ENCODE measurements at places on chromosomes 4 and X.

DNA sequence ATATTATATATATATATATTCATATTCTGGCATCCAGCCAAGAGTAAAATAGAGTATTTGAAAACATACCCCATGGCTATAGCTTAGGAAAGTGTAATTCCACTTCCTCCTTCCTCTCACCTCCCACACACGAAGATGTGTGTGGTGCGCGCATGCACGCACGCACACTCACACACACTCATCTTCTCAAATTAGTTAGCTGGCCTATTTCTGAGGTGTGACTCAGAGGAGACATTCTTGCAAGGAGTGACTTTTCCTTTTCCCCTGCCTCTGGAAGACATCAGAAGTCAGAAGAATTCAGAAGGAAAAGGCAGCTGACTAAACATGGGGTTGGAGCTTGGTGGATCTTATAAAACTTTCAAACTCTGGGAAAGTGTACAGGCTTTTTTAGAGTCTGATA is 8.8 kb downstream of the ENPEP start:
- DNase-seq, result no peak

DNA sequence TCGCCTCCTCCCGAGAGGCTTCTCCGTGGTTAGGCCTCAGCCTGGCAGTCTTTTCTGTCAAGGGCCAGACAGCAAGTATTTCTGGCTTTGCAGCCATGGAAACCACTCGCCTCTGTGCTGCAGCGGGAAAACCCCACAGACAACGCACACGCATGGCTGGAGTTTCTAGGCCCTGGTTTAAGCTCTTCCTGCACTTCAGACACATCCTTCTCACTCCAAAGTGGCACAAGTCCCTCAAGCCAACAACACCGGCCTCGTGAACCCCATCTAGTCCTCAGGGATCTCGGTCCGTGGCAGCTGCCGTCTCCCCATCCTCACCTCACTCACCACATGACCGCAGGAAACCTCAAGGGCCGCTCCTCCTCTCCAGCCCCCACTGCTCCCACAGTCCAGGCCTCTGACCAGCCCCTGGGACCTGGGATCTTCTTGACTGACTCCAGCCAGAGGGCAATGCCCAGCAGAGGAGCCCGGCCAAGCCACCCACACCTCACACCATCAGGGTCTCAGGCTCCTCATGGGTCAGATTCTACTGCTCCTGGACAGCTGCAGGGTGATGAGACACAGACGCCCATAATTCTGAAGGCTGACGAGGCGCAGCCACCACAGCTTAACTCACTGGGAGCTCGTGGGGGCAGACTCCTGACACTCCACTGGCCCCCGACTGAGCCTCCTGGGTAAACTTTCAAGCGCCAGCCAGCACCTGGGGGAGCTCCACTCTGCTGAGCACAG is 21.7 kb downstream of the LETM1 start:
- no peak for DNase-seq

DNA sequence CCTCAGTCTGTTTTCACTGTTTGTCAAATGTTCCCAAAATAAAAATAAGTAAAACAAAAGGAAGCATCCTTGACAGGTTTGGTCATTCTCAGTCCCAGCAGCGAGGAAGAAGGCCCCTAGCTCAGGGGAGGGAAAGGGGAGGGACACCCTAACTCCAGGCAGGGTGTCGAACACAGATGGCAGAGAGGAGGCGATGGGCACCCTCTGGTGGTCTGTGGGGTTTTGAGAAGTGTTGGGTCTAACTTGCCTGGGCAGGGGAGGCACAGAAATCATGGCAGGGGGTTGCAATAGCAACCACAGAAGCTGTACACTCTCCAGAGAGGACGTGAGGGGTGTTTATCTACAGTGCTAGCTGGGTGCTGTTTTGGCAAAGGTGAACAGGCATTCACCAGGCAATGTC is 229.8 kb upstream of the SFRP2 start:
- DNase-seq, result peak; percentile 7

DNA sequence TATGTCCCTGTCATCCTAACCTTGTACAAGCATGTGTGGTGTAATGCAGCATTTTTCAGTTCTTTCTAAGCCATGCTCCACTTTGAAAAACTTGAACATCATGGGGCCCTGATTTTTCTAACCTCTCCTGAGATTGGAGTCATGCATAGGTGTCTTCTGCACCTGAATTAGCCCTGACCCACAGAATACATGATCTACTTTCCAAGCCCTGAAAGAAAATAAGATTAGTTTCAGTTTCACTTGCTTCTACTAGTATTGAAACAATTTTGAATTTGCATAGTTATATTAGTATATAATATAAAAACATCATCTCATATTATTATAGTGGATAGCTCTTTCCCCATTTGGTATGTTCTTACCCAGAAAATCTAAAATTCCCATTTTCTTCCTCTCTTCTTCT is 178.2 kb downstream of the HS3ST1 start:
- no peak for DNase-seq

DNA sequence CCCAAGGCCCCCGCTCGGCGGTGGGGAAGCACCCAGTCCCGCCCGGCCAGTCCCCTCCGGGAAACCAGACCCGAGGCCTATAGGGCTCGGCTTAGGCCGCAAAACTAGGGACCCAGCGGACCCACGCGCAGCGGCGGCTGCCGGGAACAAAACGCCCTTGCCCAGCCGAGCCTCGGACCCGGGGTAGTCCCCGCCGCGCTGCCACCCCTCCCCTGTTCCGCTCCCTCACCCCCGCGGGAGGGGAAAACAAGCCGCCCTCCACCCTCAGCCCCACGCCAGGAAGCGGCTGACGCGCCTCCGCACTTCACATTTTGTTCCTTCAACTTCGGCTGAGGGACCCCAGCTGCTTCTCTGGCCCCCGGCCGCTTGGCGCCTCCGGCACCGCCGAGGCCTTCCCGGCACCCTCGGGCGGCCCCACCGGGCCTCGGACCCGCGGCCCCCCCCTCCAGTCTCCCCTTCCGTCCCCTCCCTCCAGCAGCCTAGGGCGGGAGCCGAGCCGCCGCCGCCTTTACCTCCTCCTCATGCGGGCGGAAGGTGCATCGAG is 694 bp downstream of the PDS5A start:
- DNase-seq, result peak; percentile 25

GRCh38 chr4:160652790-160653189 is 1511.0 kb downstream of the FSTL5 start:
- no peak for DNase-seq

DNA sequence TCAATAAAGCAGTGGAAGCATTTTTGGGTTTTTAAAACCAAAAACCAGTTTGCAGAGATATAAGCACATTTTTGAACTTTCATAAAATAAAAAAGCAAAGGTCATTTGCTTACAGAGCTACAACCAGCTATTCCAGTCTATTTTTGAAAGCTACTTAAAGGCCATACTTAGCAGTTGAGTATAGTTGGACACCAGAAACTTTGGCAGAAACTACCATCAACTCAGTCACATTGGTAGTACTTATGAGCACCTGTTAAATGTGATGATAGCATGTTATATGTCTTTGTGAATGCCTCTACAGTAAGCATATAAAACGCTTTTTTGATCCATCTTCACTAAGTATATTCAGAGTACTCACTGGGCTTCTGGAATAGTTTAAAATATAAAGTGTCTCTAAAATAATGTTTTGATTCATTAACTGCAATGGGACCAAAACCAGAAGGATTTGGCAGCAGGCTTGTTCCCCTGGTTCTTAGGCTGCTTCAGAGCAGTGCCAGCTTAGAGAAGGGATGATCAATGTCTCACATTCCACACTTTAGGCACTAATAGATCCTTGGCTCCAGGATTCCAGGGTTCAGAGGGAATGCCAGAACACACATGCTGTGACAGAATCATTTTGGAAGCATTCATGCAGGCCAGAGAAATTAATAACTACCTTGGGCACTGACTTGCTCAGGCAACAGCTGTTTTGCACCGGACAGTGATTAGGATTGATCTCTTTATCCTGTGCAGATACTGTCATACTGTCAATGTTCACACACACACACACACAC is 103.9 kb downstream of the IQCM start:
- no peak for DNase-seq

DNA sequence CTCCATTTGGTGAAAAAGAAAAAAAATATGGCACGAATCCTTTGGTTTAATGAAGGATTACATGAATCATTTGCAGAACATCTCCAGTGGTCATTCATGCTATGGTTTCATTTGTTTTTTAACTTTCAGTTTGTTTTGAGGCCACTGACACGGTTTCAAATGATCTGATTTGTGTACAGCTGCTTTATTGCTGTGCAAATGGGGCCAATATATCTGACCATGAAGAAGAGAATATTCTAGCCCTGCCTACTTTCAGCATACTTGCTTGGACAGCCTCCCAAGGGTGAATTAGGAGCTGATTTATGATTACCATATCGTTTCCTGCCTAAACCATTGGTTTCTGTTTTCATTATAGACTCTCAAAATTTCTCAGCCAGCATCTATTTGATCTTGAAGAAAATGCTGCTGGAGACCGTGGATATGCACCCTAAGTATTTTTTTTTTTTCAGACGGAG is 30.7 kb downstream of the SPARCL1 start:
- DNase-seq, result no peak

DNA sequence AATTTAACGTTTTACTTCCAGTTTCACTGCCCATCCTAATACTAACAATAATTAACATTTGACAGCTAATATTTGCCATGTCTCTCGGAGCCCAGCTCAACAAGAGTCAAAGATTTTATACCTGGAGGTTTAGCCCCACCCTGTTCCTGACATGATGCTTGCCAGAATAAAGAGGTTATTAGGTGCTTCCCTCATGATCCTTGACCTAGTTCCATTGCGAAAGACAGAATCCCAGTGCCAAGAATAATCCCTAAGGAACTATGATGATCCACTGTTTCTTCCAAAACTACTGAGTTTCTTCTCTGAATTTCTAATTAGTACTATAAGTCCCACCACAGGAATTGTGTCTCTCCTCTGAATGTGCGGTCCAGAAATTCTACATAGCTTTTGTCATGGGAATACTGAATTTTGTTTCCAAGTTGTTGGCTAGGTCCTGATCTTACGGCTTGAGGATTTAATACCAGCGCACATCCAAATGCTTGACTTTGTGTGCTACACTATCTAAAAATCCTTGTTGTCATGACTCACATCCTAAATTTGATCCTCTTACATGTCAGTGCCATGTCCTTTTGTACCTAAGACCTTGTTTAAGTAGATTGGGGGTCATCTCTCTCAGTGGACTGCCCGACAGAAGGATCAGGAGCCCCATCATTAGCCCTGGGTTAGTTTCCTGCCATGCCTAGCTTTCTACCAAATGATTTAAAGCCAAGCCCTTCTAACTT is 23.1 kb downstream of the ANTXR2 start:
- no peak for DNase-seq

DNA sequence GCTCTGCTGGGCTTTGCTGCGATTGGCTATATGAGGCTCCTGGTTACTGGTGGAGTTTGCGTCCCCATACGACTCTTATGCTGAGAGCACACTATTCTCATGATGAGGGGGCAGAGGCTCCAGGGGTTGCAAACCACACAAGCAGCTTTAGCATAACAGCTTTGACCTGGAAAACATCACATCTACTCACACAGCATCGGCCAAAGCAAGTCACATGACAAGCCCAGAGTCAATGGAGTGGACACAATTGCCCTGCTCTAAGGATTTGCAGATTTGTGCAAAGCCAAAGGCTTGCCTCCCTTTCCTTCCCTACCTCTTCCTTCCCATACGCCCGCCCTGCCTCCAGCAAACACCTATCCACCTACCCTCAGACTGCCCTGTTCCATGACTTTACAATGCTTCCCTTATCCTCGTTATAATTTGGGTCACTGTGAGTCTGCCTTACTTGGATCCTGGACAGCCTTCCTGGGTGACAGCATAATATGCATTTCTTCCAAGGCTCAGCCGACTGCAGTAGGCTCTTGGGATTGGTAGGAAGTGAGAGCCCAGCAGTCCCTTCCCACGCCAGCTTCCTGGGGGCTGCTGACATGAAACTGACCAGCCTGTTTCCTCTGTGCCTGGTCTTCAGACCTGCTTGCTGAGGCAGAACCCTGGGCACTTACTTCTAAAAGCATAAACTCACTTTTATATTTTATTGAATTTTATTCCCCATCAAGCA is 208.2 kb upstream of the PSAPL1 start:
- DNase-seq, result no peak
